ENCODE measurements at places on chromosomes 2 and 18.

- DNase-seq, result no peak
These were observed 189.1 kb downstream of the FSHR start for GRCh38 chr2:48965204-48965603.

DNA sequence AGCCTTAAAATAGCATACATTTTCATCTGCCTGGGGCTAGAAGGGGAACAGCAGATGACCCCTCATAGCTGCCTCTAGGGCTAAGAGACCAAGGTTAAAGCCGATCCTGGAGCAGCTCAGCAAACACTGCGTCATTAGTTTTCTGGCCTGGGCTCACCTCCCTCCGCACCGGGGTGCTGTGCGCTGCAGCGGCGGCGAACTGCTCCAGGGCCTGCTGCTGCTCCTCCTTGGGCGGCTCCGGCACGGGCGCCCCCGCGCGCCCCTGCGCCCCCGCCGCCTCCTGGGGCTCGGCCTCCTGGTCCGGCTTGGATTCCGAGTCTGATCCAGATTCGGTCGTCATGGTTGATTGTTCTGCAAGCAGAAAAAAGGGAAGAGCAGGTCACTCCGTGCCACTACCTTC lies 55.0 kb downstream of the EPB41L3 start:
- no peak for DNase-seq

- DNase-seq, result no peak
These were observed 10.2 kb downstream of the GAREM2 start for GRCh38 chr2:26182887-26183630.

DNA sequence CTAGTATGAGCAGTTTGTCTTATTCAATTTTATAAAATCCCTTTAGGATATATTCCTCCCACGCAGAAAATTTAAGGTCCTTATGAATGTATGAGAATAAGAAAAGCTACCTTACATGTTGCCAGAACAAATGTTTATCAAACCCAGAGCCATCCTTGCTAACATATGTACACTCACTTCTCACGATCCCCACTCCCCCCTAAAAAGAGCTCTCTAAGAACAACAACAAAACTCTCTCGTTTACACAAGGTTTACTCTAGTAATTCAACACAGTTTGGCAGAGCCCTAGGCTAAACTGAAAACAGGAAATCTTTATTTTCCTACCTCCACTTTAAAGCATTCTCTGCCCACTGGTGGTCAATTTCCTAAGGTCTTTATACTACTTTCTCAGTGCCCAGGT lies 504.9 kb downstream of the ZEB2 start:
- DNase-seq, result no peak

GRCh38 chr2:190947711-190948251 lies 66.2 kb downstream of the STAT1 start:
- DNase-seq, result no peak

GRCh38 chr18:10522574-10522973 lies 3.3 kb upstream of the NAPG start:
- DNase-seq, result no peak

DNA sequence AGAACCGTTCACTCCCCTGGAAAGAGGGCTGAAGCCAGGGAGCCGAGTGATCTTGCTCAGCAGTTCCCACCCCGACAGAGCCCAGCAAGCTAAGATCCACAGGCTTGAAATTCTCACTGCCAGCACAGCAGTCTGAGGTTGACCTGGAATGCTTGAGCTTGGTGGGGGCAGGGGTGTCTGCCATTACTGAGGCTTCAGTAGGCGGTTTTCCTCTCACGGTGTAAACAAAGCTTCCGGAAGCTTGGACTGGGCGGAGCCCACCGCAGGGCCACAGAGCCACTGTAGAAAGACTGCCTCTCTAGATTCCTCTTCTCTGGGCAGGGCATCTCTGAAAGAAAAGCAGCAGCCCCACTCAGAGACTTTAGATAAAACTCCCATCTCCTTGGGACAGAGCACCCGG lies 180.8 kb downstream of the WDR7 start:
- DNase-seq, result no peak

DNA sequence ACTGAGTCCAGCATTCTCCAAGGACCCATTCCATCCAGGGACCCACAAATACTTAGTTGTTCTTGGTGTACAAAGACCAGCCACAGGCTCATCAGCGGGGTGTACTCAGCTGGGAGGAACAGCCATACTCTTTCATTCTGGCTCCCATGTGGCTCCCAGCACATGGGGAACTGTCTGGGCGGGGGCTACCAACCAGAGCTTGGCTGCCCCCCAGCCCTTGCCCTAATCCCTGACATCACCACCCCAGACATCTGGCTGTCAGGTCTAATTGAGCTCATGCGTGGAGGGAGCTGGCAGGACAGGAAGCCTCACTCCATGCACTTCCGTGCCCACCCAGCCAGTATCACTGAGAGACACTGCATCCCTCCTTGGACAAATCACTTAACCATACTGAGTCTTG lies 283.6 kb downstream of the DYSF start:
- no peak for DNase-seq

- DNase-seq, result peak; percentile 49
These were observed 163.5 kb downstream of the UXS1 start for GRCh38 chr2:106030287-106031268.

- peak; percentile 26 for DNase-seq
These were observed 77.6 kb upstream of the RAB6C start for GRCh38 chr2:129901754-129902415.

GRCh38 chr18:6414118-6414722 lies 491 bp downstream of the L3MBTL4 start:
- peak; percentile 71 for DNase-seq

DNA sequence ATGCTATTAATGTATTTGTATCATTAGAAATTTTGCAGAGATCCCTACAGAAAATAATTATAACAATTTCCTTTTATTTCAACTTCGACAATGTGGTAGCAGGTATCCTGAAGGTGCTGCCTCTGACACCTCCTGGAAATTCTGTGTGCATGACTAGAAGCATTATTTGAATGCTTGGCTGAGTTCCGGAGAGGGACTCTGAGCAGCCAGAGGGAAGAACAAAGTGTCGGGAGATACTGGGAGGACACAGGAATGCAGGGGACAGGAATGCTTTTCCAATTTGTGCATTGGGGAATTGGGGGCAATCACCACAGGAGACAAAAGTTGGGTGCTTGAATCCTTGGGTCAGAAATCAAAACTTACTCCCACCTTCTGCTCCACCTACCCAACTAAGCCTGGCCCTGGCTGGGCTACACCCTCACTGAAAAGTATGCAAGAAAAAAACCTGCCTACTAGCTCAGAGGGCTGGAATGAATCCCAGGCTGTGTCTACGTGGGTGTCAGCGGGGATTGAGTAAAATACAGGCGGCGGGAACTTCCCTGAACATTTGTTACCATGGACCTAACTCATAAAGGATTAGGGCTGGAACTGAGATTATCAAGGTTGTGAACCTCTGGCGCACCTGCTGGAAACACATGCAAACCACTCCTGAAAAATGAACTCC lies 299.3 kb downstream of the SOX11 start:
- DNase-seq, result no peak

DNA sequence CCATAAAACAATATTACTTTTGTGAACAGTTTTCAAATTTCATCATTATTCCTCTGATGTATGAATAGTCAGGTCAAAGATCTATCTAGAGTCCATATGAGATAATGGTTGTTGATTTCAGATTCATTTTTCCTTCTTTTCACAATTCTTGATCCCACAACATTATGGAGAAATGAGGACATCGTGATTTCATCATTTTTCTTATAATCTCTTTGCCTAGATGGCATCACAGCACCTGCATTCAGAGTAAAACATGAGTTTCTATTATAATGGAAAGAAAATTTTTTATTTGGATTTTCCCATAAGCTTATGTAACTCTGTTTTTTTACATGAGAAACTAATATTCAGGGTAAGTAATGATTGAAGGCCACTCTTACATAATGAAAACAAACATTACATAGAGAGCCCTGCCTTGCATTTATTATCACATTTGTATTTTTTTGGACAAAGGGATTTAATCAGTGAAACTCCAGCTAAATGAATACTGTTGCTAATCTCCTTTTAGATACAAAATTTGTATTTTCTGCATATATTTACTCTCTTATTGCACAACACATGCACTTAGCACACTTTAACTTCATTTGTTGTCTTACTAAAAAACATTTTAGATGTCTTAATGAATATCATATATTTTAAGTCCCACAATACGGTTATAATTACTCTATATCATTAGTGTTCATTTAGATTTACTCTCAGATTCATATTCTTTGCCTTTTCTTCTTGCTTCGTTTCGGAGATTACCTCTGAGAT lies 188.4 kb upstream of the KYNU start:
- DNase-seq, result no peak

- DNase-seq, result no peak
These were observed 26.1 kb upstream of the IMP4 start for GRCh38 chr2:130316596-130316995.

DNA sequence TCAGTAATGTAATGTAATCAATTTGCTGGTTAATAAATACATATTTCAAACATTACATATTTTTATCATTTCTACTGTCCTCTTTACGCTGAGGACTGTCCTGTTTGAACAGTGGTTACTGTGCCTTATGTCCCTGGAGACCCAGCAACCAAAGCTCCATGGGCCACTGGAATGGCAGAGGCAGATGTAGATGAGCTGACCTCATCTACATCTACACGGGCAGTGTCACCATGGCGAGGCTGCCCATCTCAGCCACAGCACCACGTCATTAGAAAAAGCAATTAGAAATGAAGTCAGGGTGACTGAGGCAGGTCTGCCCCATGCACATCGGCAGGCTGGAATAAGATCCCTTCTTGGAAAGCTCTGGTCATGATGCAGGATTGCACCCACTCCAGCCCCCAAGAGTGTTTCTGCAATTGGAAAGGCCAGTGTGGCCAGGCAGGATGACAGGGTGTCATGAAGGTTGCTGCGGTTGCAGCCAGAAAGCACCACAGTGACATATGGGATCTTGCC lies 237.5 kb downstream of the NDUFA10 start:
- peak; percentile 19 for DNase-seq

GRCh38 chr2:48134704-48135103 lies 228.4 kb upstream of the FBXO11 start:
- no peak for DNase-seq

- DNase-seq, result no peak
These were observed 180.9 kb downstream of the PID1 start for GRCh38 chr2:229090225-229090624.

DNA sequence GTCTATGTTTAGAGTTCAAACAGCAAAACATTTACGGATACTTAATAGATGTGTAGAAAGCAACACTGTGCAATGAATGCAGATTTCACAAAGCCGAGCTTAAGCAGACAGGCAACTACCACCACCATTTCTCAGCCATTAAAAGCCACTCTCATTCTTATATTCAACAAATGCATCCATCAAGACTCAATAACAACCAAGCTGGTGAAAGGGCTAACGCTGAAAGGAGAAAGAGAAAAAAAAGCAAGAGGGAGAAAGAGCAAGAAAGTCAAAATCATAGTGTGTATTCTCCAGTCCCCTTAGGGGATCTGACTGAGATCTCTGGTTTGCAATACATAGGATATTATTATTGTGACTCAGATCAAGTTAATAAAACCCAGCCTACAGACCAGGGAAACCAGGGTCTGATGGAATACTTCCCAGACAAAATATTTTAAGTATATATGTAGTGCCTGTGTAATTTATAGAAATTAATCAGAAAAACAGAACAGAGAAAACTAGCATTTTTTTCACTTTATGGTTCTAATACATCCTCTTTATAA lies 14.1 kb downstream of the SATB2 start:
- no peak for DNase-seq

GRCh38 chr2:177093371-177093770 lies 119.2 kb upstream of the HNRNPA3 start:
- DNase-seq, result no peak

GRCh38 chr2:127014224-127014623 lies 92.7 kb downstream of the BIN1 start:
- no peak for DNase-seq

GRCh38 chr2:6956566-6956965 lies 39.4 kb downstream of the RNF144A start:
- DNase-seq, result no peak

DNA sequence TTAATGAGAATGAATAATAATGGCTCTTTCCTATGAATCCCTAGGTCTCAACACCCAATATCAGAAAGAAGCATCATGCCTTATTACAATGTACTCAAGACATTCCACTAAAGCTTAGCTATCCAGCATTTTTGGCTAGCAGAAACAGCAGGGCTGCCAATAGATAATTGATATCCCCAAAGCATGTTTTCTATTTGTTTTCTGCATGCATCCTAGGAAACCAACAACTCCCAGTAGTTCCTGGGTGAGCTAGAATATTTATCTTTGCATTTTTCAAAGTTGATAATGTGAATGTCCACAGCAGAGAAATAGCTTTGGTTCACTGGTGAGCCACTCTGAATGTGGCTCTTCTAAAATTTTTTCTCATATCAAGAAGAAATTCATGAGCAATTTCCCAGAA lies 5.8 kb upstream of the ANTXR1 start:
- DNase-seq, result no peak

DNA sequence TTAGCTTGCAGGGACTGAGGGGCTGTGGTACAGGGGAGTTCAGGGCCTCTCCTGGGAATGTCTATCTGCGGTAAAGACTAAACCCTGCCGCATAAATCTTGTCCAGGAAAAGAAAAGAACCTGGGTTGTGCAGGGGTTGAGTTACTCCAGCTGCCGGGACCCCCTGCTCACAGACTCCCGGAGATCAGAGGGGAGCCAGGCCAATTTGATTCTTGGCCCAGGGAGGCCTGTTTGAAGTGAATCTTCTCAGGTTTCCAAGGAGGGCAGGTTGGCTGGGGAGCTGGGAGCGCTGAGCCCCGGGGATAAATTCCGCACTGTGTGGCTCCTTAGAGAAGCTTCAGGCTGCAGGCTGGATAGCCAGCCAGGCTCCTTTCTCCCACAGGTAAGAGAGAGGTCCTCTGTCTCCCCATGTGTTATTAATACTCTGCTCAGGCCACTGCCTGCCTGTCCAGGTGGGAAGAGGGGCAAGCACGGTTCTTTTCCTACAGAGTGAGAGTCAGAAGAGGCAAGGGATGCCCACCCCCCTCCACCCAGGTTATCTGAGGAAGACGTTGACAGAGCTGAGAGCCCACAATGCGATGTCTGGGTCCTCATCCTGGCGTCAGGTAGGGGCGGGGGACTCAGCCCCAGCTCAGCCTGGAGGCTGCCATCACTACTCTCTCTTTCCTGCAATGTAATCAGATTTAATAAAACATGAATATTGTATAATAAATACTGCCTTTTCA lies 82.7 kb downstream of the LONRF2 start:
- no peak for DNase-seq

- DNase-seq, result no peak
These were observed 19.7 kb upstream of the TMEM247 start for GRCh38 chr2:46459694-46460093.
